ENCODE measurements at places on chromosomes 6 and 20. TPM values are rescaled to one million over a fixed set of nuclear protein-coding genes. Genes with fewer than 3 reads are reported as not detected.

- no peak for DNase-seq
These were observed 283.0 kb upstream of the CDH4 start for GRCh38 chr20:60968853-60969720.

DNA sequence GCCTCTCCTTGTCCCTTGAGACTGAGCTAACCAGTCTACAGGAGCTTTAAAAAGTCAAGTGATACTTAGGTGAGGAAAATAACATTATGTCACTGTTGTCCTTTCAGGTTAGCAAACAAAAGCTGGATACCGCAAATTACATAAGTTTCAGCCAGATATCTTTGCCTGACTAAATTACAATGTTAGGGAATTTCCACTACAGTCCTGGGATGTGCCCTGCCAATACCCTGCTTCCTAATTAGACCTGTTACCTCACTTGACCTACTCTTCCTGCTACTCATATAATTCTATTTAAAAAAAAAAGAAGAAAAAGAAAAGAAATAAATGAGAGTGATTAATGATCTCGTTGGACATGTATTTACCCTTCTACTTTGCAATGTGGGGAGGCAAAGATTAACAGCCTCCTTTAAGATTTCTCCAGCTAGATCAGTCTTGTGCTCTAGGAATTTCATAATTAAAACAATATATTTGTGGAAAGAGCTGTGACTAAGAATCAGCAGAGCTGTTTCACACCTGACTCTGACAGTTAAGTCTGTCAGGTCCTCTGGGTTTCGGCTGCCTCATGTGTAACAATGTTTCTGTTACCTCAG lies 318.9 kb downstream of the HDGFL1 start:
- no peak for DNase-seq

GRCh38 chr6:166511316-166511715 lies 75.2 kb downstream of the RAMACL start:
- no peak for DNase-seq

GRCh38 chr20:37954626-37955025 lies 51.7 kb downstream of the VSTM2L start:
- no peak for DNase-seq

DNA sequence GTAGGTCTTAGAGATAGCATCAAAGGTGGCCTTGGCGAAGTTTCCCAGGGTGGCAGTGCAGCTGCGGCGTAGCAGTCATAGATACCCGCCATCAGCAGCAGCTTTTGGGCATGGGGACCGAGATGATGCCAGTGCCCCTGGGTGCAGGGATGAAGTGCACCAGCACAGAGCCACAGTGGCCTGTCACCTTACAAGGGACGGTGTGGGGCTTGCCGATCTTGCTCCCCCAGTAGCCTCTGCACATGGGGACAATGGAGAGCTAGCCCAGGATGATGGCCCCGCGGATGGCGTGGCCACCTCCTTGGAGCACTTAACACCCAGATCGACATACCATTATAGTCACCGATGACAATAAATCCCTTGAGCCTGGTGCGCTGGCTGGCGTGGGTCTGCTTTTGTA lies 195.5 kb downstream of the ZMYND8 start:
- DNase-seq: no peak

DNA sequence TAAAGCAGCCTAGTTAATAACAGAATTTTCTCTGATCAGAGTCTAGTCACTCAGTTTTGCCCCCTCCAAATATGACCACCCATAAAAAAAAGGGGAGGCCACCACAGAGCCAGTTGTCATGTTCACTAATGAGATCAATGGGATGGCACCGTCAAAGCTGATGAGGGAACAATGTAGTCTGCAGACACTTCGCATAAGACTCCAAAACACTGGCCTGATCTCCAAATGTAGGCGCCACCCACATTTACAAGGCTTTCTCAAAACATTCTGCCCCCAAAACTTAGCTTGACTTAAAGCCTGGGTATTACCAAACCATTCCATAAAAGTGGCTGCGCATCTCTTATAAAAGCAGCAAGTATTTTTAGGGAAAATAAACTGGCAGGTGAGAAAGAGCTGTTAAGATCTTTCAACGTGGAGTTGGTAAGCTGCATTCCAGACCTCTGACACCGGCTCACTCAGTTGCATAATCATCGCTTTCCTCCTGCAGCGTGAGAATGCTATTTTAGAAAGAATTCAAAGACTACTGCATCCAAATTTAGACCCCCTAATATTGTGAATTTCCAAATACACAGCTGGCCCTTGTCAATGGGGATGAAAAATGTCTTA lies 59.3 kb downstream of the TBC1D7 start:
- no peak for DNase-seq

DNA sequence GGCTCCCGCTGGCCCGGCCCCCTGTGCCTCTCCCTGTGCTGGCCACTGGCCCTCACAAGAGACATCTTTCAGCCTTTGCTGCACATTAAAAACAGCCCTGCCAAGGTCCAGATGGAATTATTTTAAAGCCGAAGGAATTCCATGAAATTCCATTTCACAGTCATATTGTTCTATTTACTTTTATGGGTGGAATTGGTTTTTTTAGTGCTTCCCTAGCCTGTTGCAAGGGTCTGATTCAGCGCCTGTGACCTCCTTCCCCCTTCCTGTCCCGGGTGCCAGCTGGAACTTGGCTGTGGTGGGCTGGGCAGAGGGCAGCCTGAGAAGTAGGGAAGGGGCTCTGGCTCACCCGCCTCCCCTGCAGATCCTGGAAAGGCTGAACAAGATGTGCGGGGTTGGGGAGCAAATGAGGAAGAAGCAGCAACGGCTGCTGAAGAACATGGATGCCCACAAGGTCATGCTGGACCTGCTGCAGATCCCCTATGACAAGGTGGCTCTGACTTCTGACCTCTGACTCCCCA lies 34.3 kb downstream of the UQCC2 start:
- no peak for DNase-seq

DNA sequence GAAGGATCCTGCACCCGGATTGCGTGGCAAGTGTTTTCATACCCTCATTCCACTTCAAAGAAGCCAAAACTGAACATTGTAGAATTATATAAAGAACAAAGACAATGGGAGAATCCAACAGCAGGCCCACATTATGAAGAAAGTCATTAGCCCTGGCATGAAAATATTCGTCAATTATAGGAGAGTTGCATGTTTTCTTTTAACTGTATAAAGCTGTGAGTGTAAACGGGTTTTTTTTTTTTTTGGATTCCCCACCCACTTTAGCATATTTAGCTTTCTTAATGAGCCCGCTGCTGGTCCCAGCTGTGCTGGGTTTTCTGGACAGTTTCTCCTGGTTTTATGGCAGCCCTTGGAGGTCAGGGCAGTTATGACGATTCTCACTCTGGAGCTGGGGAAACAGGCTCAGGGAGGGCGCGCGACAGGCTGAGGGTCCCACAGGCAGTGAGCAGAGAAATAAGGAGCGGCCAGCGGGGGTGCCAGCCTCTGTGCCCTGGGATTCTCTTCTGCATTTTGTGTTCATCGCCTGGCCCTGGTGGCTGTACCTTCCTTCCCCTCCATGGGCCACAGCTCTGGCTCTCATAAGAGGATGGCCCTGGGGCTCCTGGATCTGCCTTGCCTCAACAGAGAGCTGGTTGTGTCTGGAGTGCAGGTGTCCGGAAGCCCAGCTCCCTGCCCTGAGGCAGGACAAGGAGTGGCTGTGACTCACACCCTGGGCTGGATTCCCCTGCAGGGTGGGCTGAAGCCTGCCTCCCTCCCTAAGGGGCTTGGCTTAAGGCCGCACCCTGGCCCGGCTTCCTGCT lies 24.1 kb upstream of the SULF2 start:
- DNase-seq: peak; percentile 59

DNA sequence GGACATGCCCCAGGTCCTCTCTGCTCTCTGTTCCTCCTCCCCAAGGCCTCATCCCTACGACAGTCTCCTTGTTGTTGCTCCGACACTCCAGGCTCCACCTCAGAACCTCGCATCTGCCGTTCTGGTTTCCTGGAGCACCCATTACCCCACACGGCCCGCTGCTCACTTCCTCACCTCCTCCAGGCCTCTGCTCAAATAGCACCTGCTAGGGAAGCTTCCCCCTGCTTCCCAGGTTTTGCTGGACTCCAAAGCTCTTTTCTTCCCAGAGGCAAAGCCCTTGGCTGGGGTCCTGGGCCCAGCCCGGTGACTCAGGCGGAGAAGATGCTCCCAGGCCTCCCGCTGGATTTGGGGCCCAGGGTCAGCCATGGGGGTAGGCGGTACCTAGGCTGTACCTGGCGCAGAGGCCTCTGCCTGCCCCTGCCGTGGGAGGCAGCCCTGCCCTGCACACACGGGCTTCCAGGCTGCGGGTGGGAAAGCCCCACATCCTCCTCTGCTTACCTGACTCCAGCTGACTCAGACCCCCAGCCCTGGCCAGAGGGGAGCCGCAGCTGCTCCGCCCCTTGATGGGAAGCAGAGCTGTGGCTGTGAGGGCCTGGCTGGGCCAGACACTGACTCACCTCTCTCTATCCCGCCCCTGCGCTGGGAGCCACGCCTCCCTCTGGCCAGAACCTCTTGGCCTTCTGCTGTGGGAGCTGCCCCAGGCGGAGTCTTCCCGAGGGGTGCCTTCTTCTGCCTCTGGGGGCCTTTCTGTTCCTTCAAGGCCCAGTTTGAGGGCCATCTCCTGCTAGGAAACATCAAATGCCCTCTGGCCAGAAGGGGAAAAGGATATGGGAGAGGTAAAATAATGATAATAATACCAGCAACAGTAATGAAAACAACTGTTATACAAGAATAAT lies 130.5 kb downstream of the CEBPB start:
- peak; percentile 91 for DNase-seq

DNA sequence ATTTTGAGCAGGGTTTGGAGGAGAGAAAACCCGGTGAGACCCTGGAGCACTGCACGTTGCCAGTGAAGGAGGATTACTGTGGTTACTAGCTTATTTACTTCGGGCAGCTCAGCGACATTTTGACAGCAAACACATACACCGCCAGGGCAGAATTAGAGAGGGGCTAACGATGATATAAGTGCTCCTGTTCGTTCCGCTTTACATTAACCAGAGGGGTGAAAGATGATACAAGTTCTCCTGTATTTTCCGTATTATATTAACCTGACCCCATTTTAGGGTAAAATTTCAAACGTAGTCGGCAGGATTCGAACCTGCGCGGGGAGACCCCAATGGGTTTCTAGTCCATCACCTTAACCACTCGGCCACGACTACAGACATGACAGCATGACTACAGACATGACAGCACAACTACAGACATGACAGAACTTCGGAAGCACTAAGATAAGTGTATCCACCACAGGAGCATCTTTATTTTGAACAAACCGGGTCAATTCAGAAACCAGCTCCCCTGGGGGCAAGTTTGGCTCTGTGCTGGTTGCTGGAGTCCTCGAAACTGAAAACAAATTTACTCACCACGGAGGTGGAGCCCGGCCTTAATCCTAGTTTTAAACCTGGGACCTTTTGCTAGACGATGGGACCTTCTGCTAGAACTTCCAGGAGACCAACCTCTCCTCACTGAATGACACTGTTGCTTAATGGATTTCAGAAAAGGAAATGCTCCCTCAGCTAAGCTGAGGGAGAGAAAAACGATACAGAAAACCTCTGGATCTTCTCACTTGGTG lies 80.4 kb upstream of the ZNF184 start:
- DNase-seq: no peak

- DNase-seq: no peak
These were observed 16.7 kb upstream of the MAK start for GRCh38 chr6:10854922-10855632.

DNA sequence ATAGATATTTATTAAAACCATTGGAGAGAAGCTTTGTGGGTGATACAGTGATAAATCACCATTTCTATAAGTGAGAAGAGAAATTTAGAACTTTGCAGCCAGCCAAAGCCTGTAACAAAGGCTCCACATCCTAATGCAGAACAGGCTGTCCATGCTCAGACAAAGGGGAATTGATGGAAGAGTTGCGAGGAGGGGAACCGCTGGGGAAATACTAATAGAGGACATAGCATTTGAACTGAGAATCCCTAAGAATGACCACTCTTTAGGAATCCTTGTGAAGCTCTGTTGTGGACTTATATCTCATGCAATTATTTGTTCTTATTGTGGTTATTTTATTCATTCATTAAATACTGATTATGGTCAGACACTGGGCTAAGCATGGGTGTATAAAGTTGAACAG lies 167.8 kb downstream of the PHF3 start:
- DNase-seq: no peak

DNA sequence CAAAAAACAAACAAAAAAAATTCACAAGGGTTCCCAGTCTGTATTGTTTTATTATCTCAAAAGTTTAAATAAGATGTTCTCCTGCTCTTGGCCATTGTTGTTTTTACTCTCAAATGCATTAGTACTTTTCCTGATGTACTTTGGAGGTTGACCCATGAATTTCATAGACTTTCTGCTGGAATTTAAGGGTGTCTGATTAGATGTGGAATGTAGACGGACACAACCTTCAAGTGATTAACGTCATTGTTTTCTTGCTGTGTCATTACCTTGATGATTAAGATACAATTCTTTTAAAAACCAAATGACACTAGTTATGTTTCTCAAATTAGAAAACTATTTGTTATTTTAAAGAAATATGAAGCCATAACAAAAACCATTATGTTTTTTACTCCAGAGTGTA lies 421.4 kb upstream of the RUNX2 start:
- DNase-seq: no peak

GRCh38 chr6:144310765-144311164 lies 25.6 kb downstream of the UTRN start:
- DNase-seq: no peak

DNA sequence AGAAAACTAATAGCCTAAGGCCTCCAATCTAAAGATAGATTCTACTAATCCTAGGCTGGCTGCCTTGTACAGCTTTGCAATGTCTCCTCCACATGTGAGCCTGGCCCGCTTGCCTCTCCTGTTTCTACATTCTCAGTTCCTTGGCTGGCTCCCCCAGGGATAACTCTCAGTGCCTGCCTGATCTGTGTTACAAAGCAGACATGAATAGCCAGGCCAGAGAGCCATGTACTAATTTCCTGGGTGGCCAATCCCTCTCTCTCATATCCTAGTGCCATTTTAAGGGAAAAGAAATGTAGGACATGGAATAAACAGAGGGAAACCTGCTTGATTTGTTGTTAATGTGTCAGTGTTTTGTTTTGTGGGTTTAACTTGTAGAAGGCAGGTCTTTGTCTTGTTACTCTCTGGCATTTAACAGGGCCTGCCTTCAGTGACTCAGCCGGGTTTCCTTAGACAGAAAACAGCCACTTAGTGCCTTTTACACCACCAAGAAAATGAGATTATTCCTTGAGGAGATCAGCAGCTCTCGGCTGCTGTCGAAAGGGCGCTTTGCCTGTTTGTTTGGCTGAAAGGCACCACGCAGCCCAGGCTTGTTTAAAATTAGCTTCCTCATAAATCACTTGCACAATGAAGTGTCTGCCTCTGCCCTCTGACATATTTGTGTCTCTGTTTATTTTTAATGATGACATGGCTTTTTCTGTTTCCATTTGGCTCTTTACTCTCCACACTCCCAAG lies 702.7 kb downstream of the MAFB start:
- no peak for DNase-seq

GRCh38 chr20:44728801-44729443 lies 13.8 kb downstream of the CCN5 start:
- peak; percentile 79 for DNase-seq

- no peak for DNase-seq
These were observed 9.5 kb upstream of the DST start for GRCh38 chr6:56652231-56652630.

GRCh38 chr20:61896058-61896961 lies 169.4 kb downstream of the TAF4 start:
- no peak for DNase-seq

GRCh38 chr20:48735112-48735511 lies 92.7 kb downstream of the PREX1 start:
- DNase-seq: no peak

The HEY2 gene
- 2.4 TPM for total RNA-seq

The GATA5 gene
- total RNA-seq: not detected

The EYA4 gene
- 0.44 TPM for total RNA-seq

The GGTLC1 gene
- total RNA-seq: not detected

The EFCAB8 gene
- total RNA-seq: 0.32 TPM

The SLC17A3 gene
- not detected for total RNA-seq

The CDC40 gene
- 17.8 TPM for total RNA-seq

The SEL1L2 gene
- total RNA-seq: 7.4 TPM

The TPX2 gene
- 0.33 TPM for total RNA-seq
